B cell (primary cell): ENCODE measurements at places on chromosomes 6 and 20.
A peak's percentile ranks its signal among the peaks of the same experiment; 100 is the strongest.

DNA sequence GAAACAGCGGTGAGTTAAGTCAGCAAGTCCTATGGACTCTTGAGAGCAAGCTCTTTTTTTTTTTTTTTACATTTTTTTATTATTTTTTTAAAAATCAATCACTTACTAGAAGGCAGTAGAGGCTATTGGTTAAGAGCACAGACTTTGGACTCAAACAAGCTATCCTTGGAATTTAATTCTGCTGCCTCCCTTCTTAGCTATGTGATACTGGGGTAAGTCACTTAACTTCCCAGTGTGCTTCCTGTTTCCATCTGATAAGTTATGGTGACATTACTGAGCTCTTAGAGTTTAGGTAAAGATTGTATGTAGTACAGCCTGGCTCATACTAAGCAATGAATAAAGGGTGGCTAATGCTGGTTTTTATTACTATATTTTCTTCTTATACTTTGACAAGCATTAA is 770.5 kb upstream of the FLRT3 start:
- no peak for DNase-seq

- no peak for DNase-seq
Measured at GRCh38 chr6:111828809-111829208, 44.4 kb downstream of the FYN start.

DNA sequence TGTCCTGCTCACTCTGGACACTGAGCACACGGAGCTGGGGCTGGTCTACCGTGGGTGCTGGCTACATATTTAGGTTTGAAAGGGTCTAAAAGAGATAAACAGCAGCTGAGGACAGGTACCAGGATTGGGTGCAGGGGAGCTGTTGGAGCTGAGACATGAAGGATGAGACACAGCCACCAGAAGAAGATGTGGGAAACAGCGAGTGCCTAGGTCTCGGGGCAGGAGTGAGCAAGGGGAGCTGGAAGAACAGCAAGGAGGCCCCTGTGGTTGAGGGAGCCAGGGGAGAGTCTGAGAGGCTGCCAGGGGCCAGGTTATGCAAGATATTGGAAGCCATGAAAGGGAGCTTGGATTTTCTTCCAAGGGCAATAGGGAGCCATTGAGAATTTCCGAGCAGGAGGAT is 434.0 kb upstream of the SULF2 start:
- no peak for DNase-seq

- DNase-seq = peak; percentile 38
Measured at GRCh38 chr6:5178806-5179205, 81.9 kb downstream of the LYRM4 start.

DNA sequence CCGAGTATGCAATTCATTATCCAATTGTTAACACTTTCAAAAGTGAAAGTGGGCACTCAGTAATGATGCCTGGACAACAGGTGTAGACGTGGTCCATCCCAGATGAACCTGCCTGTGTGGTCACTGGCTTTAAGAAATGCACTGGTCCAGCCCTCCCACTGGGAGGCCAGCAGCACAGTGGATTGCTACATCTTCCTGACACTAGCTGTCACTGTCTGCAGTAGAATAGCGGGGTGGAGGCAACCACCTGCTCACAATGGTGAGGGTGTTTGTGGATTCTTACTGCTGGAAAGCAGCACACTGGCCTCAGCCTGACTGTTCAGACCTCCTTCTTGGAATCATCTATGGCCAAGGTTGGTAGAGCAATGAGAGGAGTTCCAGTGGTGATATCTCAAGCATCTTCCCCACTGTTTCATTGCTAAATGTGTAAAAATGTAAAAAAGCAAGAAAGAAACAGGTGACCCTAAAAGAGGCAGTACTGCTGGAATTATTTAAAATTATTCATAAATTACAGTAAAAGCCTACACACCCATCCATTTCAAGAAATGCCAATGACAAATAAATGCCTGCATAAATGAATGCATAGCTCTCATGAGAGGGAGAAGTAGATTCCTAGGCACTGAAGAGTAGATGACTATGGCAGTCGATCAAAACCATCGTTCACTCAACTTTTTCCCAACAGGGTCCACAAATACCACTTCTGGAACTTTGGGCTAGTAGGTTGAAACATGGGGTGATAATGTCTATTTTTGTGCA is 228.0 kb upstream of the PLN start:
- no peak for DNase-seq

DNA sequence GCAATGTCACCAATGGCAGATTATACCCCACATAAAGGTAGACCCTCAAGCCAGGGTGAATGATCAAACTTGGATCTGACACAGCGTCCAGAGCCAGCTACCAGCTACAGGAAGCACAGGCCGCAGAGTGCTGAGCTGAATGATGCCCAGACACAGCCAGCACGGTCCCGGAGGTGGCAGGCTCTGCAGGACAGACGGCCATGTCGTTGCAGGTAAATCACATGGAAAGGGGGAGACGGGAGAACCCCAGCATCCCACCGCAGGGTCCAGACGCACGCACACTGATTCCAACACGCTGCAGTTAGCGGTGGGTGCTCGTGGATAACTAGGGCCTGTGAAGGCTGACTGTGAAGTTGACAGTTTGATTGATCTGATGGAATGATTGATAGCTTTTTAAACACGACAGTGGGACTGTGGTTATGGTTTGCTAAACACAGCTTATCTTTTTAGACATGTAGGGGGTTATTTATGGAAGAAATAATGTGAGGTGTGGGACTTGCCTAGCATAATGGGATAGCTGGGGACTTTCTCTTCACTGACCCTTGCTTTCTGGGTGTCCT is 228.5 kb downstream of the ERMARD start:
- no peak for DNase-seq

DNA sequence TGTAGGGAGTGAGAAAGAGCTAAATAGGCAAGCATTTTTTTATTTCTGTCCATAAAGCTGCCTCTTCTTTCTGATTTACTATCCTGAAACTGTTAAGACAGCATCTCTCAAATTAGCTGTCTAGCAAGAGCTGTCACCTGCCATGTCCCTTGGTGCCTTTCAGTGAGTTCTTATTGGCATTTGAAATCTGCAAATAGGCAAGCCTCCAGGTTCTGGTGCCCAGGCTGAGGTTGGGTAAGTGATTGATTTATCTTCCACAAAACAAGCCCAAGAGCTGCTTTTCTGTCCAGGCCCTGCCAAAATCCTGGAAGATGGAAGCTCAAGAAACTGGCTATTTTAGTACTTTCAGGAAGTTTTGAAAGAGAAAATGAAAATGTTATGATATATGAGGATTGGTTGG is 22.4 kb downstream of the MANEA start:
- DNase-seq = no peak

GRCh38 chr6:44266347-44266746 is 996 bp upstream of the NFKBIE start:
- peak; percentile 73 for DNase-seq

DNA sequence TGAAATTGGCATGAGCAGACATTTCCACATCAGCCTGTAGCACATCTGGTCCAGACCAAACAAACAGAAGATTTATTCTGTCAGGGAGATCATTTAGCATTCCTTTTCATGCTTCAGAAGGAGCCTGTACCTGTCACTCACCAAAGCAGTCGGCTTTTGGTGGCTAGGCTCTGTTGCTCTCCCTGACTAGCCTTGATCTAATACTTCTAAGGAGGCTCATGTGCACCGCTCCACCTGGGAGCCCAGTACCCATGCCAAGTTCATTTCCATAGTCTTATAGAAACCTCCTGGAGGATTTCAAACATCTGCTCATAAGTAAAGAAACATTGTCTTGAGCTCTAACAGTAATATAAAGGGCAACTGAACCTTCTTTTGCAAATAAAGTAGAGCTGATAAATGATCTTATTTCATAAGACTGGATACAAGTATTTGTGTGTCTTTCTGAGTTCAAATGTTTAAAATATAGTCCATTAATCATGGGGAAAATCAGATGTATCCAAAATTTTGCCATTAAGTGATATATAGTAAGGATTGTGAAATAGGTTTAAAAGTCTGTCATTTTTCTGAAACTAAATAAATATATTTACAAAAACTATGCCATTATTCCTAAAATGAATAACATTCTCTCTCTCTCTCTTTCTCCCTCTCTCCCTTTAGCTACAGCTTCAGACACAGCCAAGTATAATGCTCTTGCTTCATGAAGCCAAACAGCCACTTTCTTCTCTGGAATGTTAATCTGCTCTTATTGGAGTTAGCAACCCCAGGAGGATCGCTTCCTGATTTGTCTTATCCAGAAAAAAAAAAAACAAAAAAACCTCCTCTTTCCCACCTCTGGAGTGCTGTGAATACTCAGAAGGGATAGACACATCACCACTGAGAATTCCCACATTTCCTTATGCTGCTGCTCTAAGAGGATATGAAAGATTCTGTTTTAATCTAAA is 192.7 kb upstream of the TFAP2D start:
- no peak for DNase-seq

- no peak for DNase-seq
Measured at GRCh38 chr6:27811451-27811772, 100.8 kb downstream of the OR2B2 start.

DNA sequence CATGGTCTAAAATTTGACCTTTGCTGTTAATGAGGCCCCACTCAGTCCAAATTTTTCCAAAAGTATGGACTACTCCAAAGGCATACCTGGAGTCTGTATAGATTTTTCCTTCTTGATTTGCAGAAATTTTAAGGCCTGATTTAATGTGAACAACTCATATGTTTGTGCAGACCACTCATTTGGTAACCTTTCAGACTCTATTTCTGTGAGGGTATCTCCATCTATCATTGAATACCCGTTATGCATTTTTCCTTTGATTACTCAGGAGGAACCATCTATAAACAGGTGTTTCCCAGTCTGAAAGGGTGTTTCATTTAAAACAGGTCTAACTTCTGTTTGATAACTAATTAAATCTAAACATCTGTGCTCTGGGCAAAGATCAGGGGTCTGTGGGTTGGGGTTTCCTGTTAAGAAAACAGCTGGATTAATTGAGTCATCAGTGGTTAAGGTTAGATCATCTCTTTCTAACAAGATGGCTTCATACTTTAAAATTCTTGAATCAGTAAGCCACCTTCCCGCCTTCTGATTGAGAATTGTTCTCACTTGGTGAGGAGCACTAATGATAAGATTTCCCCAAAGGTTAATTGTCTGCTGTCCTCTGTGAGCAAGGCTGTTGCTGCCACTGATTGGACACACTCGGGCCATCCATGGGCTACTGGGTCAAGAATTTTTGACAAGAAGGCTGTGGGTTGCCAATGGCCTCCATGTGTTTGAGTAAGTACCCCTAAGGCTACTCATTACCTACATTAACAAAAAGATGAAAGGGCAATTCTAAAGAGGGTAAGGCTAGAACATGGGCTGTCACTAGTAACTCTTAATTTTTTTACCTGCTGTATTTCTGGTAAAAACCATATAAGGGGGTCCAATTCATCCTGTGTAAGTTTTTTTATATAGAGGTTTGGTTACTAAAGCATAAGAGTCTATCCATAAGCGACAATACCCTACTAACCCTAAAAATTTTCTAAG is 24.1 kb downstream of the HLA-B start:
- peak; percentile 23 for DNase-seq

DNA sequence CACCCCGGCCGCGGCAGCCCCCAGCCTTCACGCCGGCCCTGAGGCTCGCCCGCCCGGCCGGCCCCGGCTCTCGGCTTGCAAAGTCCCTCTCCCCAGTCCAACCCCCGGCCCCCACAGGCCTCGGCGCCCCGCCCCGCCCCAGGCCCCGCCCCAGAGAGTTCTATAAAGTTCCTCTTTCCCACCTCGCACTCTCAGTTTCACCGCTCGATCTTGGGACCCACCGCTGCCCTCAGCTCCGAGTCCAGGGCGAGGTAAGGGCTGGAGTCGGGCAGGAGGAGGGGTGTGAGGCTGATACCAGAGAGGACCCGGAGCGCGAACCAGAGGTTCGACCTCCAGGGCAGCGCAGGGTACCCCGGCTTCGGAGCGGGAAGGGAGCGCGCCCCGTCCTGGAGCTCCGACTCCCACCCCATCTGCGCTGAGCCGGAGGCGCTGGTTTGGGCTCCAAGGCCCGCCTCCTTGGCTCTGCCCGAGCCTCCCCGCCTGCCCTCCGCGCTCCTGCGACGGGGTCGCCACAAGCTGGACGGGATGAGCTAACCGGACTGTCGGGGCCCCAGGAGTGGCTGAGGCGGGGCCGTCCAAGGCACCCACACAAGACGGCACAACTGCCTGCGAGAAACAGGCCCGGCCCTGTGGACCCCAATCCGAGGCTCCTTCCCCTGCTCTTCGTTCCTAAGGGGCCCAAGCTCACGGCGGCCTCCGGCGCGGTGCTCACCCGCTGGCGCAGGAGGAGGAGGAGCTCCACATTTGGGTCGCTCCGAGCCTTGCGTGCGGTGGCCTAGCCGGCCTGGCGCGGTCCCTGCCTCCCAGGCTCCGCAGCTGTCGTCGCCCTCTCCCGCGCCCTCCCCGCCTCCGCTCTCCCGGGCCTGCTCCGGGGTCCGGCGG is at the start of gene IRF4:
Gene IRF4 (plus strand): TSS at position 194 of the 882 bp plus-strand sequence. CDS start 1,401 bp downstream, outside the sequence.
- peak; percentile 90 for DNase-seq

DNA sequence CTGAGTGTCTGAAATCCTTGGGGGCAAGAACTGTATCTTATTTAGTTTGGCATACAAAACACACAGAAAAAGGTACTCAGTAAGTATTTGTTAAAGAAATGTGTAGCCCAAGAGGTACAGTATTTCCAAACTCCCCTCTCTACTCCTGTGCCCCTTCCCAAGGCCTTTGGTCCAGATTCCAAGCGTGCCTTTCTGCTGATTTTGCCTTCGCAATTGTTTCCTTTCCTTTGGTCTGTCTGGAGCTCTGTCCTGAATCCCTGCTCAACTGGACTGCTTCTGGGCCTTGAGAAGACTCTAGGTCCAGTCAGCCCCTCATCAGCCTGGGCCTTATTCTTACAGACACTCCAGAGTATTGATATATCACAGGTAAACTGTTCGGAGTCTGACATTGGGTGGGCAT is 122.2 kb upstream of the SYNCRIP start:
- no peak for DNase-seq

DNA sequence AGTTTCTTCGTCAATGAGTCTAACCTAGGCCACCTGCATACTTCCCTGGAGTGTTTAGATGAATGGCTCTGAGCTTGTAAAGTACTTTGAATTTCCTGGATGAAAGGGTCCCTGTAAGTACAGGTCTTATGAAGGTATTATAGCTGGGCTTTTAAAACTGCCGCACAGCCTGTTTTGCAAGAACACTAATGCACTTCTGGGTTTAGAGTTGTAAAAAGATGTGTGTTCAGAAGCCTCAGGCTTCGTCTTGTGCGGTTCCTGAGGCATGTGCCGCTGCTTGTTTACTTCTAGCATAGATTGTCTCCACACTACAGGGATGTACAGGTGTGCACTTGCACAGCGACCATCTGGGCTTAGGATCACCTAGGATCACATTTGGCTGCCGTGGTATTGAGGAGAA is 324.5 kb downstream of the SOX4 start:
- DNase-seq = no peak

- no peak for DNase-seq
Measured at GRCh38 chr20:21574443-21574842, 60.6 kb upstream of the NKX2-2 start.

DNA sequence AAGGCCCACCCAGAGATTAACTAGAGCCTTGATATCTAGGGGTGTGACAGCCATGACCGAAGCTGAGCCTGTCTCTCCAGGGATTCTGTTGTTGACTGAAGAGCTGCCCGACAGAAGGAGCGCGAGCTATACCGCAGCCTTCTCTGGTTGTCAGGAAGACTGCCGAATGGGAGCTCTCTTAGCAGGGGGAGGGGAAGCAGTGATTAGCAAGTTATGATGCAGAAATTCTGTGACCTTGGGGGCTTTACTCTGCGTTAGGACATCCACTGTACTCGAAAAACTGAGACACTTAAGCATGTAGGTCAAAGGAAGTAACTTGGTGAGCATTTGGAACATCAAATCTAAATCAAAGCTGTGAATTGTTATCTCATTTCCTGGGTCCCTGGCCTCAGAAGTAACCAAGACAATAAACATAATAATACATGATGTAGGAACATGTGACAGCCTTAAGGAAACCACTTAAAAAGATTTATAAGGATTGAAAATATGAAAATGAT is 84.7 kb downstream of the MAP3K4 start:
- DNase-seq = no peak

GRCh38 chr6:25042984-25043725 is 107.4 kb upstream of the RIPOR2 start:
- DNase-seq = peak; percentile 67
